Tibial nerve (tissue), 4 donors: ENCODE measurements at places on chromosomes 4 and X. TPM values are rescaled to one million over a fixed set of nuclear protein-coding genes. Genes with fewer than 3 reads are reported as not detected.

GRCh38 chrX:68261060-68261672, 172.1 kb downstream of the OPHN1 start:
- H3K27me3 ChIP-seq: no peaks in the 10 kb centered on the region
- H3K27ac ChIP-seq: peak overlapping the region; percentile 11
- H3K4me1 ChIP-seq: no peaks in the 10 kb centered on the region
- no peak overlapping the region for H3K4me3 ChIP-seq

GRCh38 chr4:100981447-100982204, 365.7 kb downstream of the PPP3CA start:
- H3K27me3 ChIP-seq: no peaks in the 10 kb centered on the region
- no peaks in the 10 kb centered on the region for H3K4me1 ChIP-seq
- no peak overlapping the region for H3K4me3 ChIP-seq
- no peaks in the 10 kb centered on the region for H3K36me3 ChIP-seq
- peak; percentile 45 for DNase-seq

Gene CLNK
- total RNA-seq: not detected

- no peak overlapping the region for H3K27ac ChIP-seq
- no peaks in the 10 kb centered on the region for H3K4me1 ChIP-seq
- no peaks in the 10 kb centered on the region for H3K27me3 ChIP-seq
- no peak for DNase-seq
- peaks cover 56% of the 10 kb centered on the region for H3K36me3 ChIP-seq
Measured at GRCh38 chr4:27020603-27021002, 160.0 kb downstream of the STIM2 start.

DNA sequence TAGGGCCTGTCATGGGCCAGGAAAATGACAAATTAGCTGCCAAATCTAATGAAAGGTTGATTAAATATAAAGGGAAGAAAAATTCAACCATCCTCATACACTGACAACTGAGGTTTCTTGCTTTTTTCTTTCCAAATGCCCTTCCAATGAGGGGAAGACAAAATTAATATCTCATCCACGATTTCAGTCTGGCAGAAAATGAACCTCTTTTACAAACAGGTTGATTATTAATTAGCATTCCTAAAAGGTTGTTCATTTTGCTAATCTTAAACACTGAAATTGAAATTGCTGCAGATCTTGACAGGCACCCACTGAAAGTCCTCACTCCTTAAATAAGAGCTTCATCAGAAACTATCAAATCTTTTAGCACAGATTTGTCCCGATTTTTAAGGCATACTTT, 45.5 kb downstream of the NPFFR2 start:
- no peak overlapping the region for H3K4me3 ChIP-seq
- H3K4me1 ChIP-seq: no peaks in the 10 kb centered on the region
- DNase-seq: no peak
- H3K36me3 ChIP-seq: no peaks in the 10 kb centered on the region

- H3K27me3 ChIP-seq: no peaks in the 10 kb centered on the region
- DNase-seq: no peak
- H3K27ac ChIP-seq: no peak overlapping the region
- H3K4me1 ChIP-seq: no peaks in the 10 kb centered on the region
Measured at GRCh38 chr4:144575181-144575580, 70.8 kb upstream of the HHIP start.

DNA sequence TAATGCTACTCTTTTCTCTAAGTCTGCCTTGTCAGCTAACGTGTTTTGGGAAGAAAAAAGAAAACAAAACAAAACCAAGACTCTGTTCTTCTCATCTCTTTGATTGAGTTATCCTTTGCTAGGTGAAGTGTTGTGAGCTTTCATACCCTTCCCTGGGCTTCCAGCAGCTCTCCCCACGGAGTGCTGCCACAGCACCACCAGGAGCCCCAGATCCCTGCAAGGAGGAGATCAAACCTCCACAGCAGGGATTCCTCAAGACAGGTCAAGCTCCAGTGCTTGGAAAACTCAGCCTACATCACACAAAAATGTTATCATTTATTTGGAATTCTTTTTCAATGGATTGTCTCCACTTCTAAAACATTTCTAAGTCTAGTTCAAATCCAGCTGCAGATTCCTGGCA, 1981.9 kb upstream of the TENM3 start:
- no peaks in the 10 kb centered on the region for H3K4me1 ChIP-seq
- no peak for DNase-seq
- H3K36me3 ChIP-seq: no peaks in the 10 kb centered on the region
- no peak overlapping the region for H3K27ac ChIP-seq
- H3K4me3 ChIP-seq: no peak overlapping the region
- no peaks in the 10 kb centered on the region for H3K27me3 ChIP-seq

- H3K27ac ChIP-seq: no peak overlapping the region
- DNase-seq: no peak
- H3K4me1 ChIP-seq: no peaks in the 10 kb centered on the region
- H3K27me3 ChIP-seq: no peaks in the 10 kb centered on the region
Measured at GRCh38 chr4:13399257-13399656, 84.9 kb downstream of the RAB28 start.

Gene TGIF2LX
- total RNA-seq: not detected

GRCh38 chr4:145722561-145722960, 42.6 kb downstream of the C4orf51 start:
- H3K36me3 ChIP-seq: no peaks in the 10 kb centered on the region
- H3K27me3 ChIP-seq: no peaks in the 10 kb centered on the region
- DNase-seq: no peak

Gene TBX22
- total RNA-seq: not detected

Gene SLC25A53
- total RNA-seq: 26.1 TPM

DNA sequence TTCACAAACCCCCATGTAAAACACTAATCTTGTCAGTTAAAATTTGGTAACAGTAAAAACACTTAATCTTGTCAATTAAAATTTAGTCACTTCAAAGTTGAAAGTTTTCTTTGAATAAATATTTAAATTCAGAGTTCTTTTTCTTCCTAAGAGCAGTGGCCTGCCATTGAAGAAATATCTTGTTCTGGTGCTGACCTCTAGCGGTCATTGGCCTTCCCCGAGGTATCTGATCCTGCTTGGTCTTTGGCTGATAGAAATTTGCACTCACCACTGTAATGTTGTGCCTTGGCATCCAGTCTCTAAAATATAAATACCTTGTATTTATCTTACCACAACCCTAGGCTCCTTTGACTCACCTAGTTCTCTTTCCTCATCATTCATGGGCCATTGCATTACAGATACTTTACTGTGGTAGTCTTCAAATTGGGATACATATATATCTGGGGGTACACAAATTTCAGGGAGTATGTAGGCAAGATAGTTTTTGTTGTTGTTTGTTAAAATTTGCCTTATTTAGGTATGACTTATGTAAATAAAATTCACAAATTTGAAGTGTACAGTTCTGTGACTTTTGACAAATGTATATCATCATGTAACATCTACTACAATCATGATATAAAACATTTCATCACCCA, 6.7 kb upstream of the ART3 start:
- no peak overlapping the region for H3K4me3 ChIP-seq
- no peaks in the 10 kb centered on the region for H3K36me3 ChIP-seq
- no peaks in the 10 kb centered on the region for H3K4me1 ChIP-seq
- H3K27ac ChIP-seq: no peak overlapping the region
- no peaks in the 10 kb centered on the region for H3K27me3 ChIP-seq

- DNase-seq: no peak
- peak overlapping the region; percentile 71 for H3K27ac ChIP-seq
- no peaks in the 10 kb centered on the region for H3K36me3 ChIP-seq
- no peaks in the 10 kb centered on the region for H3K27me3 ChIP-seq
Measured at GRCh38 chrX:100642290-100642689, 1.7 kb upstream of the SRPX2 start.

Gene CNKSR2
- total RNA-seq: 29.1 TPM

DNA sequence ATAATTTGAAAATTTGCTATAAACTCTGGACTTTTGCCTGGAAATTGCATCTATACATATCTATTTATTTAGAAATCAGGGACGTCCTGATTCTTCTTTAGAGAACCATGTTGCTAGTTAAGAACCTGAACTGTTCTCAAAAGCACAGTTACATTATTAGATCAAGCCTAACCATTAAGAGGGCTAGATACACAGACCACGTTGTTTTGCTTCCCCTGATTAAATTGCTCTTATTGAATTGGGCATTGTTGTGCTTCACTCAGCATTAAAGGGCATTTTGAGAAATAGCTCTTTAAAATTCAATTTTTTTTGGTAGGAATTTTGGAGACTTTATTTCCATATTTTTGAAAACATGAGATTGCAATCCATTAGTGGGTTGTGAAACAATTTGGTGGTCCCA, 44.4 kb downstream of the FIP1L1 start:
- no peak for DNase-seq
- no peaks in the 10 kb centered on the region for H3K4me1 ChIP-seq
- peaks cover 3% of the 10 kb centered on the region for H3K36me3 ChIP-seq
- no peak overlapping the region for H3K27ac ChIP-seq

GRCh38 chr4:78032446-78032845, 24.7 kb upstream of the FRAS1 start:
- no peak overlapping the region for H3K4me3 ChIP-seq
- H3K4me1 ChIP-seq: no peaks in the 10 kb centered on the region
- H3K27ac ChIP-seq: no peak overlapping the region
- no peaks in the 10 kb centered on the region for H3K27me3 ChIP-seq

GRCh38 chr4:91116861-91117260, 989.7 kb downstream of the CCSER1 start:
- H3K27me3 ChIP-seq: no peaks in the 10 kb centered on the region
- no peak for DNase-seq
- no peaks in the 10 kb centered on the region for H3K36me3 ChIP-seq
- H3K4me3 ChIP-seq: no peak overlapping the region
- no peak overlapping the region for H3K27ac ChIP-seq

- H3K27me3 ChIP-seq: no peaks in the 10 kb centered on the region
- no peak overlapping the region for H3K27ac ChIP-seq
- no peaks in the 10 kb centered on the region for H3K4me1 ChIP-seq
- no peak overlapping the region for H3K4me3 ChIP-seq
- DNase-seq: no peak
Measured at GRCh38 chr4:64192731-64193412, 216.4 kb downstream of the TECRL start.

Gene GUCY1B1
- 17.5 TPM for total RNA-seq

DNA sequence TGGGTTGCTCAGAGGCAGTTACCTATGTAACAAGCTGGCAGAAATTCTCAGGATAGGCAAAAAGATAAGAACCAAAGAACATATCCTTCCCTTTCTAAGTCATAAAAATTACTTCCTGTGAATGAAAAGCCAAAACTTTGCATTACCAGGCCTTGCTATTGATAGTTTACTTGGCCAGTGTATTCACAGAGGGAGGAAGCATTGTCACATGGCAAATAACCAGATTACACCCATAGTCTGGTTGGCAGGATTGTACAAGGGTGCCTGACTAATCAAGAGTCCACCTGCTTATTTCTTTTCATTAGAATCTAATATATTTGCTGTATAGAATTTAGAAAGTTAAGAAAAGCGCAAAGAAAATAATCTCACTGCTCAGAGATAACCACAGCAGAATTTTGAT, 14.1 kb downstream of the XIAP start:
- no peak overlapping the region for H3K27ac ChIP-seq

DNA sequence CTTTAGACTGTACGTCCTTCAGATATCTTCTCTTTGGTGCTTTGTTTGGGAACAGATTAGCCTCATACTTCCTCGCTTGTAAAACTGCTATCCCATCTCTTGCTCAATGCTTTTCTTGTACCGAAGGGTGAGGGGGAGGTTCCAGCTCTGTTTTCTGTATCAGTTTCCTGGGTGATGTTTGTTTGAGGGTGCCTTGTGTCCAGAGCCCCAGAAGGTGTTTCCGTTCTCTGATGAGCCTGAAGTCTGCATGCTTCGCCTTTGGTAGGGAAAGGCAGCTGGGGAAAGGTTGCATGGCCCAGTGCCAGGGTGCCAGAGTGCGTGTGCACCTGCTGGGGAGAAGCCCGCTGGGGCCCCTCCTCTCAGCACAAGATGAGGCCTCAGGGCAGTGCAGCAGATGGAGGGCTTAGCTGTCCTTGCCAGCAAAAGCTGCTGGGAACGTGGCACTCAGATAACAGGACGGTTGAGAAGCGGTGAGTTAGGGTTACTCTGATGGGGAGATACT, 73.7 kb downstream of the TBL1X start:
- H3K27me3 ChIP-seq: no peaks in the 10 kb centered on the region
- H3K36me3 ChIP-seq: no peaks in the 10 kb centered on the region
- no peak overlapping the region for H3K4me3 ChIP-seq

DNA sequence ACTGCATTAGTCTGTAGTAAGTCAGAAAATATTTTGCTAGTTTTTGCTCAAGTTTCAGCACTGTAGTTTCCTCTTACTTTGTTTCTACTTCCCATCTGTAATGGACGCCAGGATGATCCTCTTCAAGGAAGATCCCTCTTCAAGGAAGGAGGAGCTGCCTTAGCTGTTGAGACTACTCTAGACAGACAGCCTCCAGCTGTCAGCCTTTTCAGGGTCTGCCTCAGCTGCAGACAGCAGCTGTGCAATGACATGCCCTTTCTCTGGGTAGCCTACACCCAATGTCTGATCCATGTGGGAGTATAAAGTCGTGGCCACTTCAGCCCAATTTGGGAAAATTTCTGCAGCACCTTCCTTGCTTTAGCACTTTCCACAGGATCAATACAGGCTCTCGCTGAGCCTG, 281.0 kb upstream of the MAOA start:
- H3K27me3 ChIP-seq: no peaks in the 10 kb centered on the region
- DNase-seq: no peak
- H3K4me1 ChIP-seq: no peaks in the 10 kb centered on the region

DNA sequence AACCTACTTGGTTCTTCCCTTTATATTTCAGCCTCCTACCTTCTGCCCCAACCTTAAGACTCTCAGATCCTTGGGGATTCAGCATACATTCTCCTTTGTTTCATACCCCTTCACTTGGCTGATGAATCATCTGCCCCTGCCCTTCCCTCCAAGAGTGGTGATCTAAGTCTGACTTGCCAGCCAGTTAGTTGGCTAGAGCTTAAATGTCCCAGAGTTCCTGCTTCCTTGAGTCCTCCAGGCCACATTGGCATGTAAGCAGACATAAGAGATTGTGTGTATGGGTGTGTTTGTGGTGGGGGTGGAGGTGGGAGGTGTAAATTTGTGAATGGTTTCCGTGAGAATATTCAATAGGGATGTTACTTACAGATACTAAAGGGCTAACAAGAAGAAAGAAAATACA, 3.7 kb upstream of the TEX13D start:
- H3K27ac ChIP-seq: no peak overlapping the region
- H3K27me3 ChIP-seq: no peaks in the 10 kb centered on the region
- no peak for DNase-seq
- H3K36me3 ChIP-seq: no peaks in the 10 kb centered on the region
- no peak overlapping the region for H3K4me3 ChIP-seq
- H3K4me1 ChIP-seq: no peaks in the 10 kb centered on the region

Gene IL3RA
- 17.7 TPM for total RNA-seq

Gene CCNB3
- total RNA-seq: 0.63 TPM

Gene ZMAT1
- total RNA-seq: 26.7 TPM

DNA sequence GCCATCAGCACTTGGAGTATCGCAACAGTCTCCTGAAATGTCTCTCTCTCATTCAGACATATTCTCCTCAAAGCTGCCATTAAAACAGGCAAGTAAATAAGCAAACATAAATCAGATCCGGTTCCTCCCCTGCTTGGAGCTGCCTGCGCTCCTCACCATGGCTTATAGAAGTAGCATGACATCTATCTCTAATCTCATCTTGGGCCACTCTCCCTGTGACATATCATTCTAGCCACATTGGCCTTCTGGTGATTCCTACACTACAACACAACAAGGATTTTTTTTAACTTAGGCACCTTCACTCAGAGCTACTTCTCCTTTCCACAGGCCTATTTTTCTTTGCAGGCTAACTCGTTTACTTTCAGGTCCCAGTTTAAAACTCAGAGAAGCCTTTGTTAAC, 387.9 kb downstream of the ARHGAP24 start:
- H3K36me3 ChIP-seq: no peaks in the 10 kb centered on the region
- H3K4me3 ChIP-seq: no peak overlapping the region
- H3K4me1 ChIP-seq: peaks cover 26% of the 10 kb centered on the region
- no peaks in the 10 kb centered on the region for H3K27me3 ChIP-seq
- no peak overlapping the region for H3K27ac ChIP-seq
- DNase-seq: no peak

- H3K36me3 ChIP-seq: no peaks in the 10 kb centered on the region
- H3K27me3 ChIP-seq: no peaks in the 10 kb centered on the region
- peak overlapping the region; percentile 55 for H3K4me3 ChIP-seq
- H3K4me1 ChIP-seq: peaks cover 5% of the 10 kb centered on the region
Measured at GRCh38 chrX:150365990-150366911, 3.1 kb downstream of the MAMLD1 start.
